Islet precursor cell (in vitro differentiated cells): ENCODE measurements at places on chromosomes 7 and 10.

- no peak for DNase-seq
Observed at GRCh38 chr7:114414156-114415063, at the start of gene FOXP2. TSS of gene FOXP2 (plus strand) at chr7:114414815. CDS start at chr7:114426512, 11,697 bp downstream.

GRCh38 chr10:6054884-6055283 lies 7.3 kb downstream of the IL2RA start:
- DNase-seq, result no peak

GRCh38 chr10:75165684-75166622 lies 44.6 kb upstream of the VDAC2 start:
- DNase-seq, result no peak

GRCh38 chr10:3955955-3956617 lies 171.1 kb upstream of the KLF6 start:
- DNase-seq, result peak; percentile 77

GRCh38 chr7:16061630-16062029 lies 359.7 kb downstream of the CRPPA start:
- DNase-seq, result no peak

GRCh38 chr10:50512214-50512595 lies 111.6 kb downstream of the SGMS1 start:
- no peak for DNase-seq

GRCh38 chr10:96507044-96507443 lies 6.7 kb downstream of the TLL2 start:
- peak; percentile 28 for DNase-seq

GRCh38 chr10:100881556-100882213 lies 31.1 kb upstream of the SLF2 start:
- DNase-seq, result no peak

DNA sequence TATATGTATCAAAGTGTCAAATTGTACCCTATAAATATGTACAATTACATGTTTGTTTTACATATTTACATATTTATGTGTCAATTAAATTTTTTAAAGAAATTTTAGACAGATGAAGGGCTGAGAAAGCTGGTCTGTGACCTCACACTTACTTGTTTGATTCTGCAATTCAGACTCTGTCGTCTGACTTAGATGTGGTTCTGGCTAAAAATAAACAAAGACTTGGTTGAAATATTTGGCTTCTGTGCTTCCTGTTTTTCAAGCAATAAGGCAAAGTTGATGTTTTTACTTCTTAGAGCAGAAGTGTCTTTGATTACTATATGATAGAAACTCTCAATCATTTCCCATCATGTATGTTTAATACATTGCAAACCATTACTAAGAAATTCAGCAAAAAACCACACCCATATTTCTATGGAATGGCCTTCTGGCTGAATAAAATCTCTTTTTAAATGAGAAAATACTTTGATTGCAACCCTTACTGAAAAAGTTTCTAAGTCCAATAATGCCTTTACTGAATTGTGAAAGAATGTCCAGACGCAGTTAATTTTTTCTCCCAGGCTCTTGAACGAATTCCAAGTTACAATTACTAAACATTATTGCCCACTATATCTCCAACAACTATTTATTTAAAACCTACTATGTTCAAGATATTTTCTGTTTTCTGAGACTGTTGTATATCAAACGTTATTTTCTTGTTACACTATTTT lies 59.5 kb upstream of the PRKG1 start:
- DNase-seq, result no peak

DNA sequence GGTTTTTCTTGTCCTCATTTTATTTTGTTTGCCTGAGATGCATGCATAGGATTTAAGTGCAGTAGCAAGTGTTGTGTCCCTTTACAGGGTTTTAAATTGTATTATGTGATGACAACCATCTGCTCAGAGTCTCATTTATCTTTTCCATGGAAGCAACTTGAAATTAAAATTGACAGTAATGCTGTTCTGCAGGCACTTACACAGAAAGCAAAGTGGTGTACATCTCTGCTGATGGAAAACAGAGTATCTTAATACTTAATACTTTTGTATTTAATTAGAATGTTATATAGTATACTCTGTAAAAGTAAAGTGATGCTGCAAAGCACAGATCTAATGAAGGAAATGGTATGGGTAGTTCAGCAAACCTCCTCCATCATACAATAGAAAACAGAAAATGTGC lies 482.9 kb downstream of the POM121L12 start:
- DNase-seq, result no peak

DNA sequence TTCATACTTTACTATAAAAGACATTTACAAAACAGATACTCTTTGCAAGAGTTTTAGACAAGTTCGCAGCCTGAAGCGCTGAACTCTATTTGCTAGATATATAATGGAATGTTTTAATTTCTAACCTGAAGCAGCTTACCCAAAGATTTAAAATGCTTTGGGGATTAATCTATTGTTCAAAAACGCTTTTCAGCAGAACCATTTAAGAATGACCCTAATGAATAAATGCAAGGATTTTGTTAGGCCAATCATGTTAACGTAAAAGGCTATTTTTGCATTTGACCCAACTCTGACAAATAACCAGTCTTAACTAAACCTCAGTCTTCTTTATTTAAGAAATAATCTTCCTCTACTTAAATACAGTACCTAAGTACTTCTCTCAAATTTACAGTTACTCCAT lies 406.7 kb upstream of the POT1 start:
- DNase-seq, result no peak

- DNase-seq, result no peak
Observed at GRCh38 chr10:94138391-94138790, 144.7 kb downstream of the PLCE1 start.

DNA sequence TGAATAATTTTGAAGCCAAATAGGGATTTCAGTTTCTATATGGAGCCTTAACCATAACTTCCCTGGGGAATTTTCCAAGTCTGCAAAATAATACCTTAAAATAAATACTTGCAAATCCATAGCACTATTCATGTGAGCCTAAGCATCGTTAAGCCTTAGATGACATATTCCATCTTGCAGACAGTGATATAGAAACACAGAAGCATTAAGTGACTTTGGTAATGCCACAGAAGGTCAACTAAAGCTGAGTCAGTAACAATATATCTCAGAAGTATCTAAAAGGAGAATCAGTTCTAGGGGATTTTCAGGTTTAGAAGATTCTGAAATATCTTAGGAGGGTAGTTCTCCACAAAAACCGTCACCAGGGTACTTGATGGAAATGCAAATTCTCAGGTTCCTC lies 163.4 kb upstream of the COL1A2 start:
- no peak for DNase-seq

GRCh38 chr10:94493463-94493862 lies 52.1 kb upstream of the HELLS start:
- DNase-seq, result no peak

- no peak for DNase-seq
Observed at GRCh38 chr10:30791197-30791611, 161.7 kb upstream of the LYZL2 start.

DNA sequence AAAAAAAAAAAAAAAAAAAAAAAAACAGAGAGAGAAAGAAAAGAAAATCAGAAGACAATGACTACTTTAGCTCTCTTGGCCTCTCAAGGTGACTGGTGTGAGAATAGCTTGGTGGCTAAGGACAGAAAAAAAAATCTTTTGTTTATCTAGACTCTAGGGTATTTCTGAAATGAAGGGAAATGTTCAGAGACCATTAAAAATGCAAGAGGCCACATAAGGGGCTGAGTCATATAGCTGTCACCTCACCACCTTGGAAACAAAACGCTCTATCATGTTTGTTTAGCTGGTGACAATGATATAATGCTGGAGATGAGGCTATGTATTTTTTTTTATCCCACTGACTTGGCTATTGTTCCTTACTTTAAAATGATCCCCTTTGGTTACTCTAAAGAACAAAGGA lies 287.0 kb upstream of the CDC14C start:
- DNase-seq, result no peak

DNA sequence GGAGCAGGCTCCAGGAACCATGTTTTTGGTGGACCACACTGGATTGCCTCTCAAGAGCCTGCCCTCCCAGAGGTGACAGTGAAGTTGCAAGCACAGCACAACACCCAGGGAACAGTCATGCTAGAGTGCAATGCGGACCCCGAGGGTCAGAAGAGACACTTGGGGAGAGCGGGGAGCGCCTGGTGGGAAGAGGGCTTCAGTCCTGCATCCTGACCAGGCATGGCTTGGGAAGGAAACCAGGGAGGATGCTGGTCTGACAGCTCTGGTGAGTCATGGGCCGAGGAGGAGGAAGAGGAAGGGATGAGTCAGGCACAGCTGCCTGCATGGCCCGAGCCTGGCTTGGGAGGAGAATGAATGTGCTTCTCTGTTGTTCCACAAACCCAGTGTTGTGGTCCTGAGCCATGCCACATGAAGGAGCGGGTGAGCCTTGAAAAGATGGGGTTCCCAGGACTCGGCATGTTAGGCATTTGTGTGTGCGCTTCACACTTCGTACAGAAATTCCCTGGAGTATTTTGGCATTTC lies 29.5 kb upstream of the ANKRD2 start:
- DNase-seq, result peak; percentile 97

GRCh38 chr7:41930538-41931262 lies 227.8 kb upstream of the INHBA start:
- DNase-seq, result no peak

GRCh38 chr10:95547791-95548435 lies 13.3 kb downstream of the SORBS1 start:
- DNase-seq, result no peak

DNA sequence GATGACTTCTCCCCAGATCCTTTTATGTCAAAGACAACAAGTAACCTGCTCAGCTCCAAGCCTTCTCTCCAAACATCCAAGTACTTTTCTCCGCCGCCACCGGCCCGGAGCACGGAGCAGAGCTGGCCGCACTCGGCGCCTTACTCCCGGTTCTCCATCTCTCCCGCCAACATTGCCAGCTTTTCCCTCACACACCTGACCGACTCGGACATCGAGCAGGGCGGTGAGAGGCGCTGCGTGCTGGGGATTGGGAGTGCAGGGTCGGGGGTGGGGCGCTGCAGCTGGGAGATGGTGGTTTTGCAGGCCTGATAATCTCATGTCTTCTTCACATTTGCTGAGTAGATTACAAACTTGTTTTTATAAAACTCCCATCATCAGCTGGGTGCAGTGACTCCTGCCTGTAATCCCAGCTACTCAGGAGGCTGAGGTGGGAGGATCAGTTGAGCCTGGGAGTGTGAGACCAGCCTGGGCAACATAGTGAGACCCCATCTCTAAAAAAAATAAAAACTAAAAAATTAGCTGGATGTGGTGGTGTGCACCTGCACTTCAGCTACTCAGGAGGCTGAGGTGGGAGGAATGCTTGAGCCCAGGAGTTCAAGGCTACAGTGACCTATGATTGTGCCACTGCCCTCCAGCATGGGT lies 7.2 kb upstream of the BHLHA15 start:
- no peak for DNase-seq

GRCh38 chr10:7763929-7764328 lies 23.9 kb downstream of the KIN start:
- no peak for DNase-seq

GRCh38 chr10:88986549-88987242 lies 3.9 kb upstream of the FAS start:
- no peak for DNase-seq

- no peak for DNase-seq
Observed at GRCh38 chr7:16399265-16399831, 22.0 kb downstream of the CRPPA start.

DNA sequence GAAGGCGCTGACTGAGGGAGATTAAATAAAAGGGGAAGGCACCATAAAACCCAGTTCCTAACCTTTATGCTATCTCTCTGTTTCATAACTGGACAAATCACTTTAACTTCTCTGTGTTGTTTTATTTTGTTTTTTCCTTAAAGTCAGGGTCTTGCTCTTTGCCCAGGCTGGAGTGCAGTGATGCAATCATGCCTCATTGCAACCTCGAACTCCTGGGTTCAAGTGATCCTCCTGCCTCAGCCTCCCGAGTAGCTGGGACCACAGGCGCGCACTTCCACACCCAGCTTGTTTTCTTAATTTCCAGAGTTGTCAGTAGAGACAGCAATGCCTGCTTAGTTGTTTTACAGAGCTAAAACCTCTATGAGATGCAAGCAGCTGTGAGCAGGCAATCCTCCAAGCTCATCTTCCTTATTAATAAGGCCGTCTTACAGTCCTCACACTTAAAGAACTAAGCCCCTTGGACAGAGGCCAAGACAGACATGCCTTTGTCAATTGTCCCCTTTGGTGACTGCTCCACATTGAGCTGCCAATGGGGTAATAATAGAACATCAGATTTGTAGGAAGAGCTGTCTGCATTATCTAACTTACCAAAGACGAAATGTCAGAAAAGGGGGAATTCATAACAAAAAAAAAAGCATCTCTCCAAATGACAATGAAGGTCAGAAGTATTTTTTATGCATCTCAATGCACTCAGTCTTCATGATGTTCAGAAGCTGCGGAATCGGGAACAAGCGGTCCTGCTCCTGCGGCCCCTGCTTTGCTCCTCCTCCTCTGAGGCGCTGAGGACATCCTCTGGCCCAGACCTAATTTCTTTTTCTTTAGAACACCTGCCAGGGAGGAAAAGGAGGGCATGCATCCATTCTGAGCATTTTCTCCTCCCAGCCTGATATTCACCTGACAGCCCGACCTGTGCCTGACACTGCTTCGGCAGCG lies 62.7 kb upstream of the RNF32 start:
- DNase-seq, result no peak

GRCh38 chr10:69498711-69499471 lies 47.6 kb downstream of the TSPAN15 start:
- DNase-seq, result peak; percentile 37

DNA sequence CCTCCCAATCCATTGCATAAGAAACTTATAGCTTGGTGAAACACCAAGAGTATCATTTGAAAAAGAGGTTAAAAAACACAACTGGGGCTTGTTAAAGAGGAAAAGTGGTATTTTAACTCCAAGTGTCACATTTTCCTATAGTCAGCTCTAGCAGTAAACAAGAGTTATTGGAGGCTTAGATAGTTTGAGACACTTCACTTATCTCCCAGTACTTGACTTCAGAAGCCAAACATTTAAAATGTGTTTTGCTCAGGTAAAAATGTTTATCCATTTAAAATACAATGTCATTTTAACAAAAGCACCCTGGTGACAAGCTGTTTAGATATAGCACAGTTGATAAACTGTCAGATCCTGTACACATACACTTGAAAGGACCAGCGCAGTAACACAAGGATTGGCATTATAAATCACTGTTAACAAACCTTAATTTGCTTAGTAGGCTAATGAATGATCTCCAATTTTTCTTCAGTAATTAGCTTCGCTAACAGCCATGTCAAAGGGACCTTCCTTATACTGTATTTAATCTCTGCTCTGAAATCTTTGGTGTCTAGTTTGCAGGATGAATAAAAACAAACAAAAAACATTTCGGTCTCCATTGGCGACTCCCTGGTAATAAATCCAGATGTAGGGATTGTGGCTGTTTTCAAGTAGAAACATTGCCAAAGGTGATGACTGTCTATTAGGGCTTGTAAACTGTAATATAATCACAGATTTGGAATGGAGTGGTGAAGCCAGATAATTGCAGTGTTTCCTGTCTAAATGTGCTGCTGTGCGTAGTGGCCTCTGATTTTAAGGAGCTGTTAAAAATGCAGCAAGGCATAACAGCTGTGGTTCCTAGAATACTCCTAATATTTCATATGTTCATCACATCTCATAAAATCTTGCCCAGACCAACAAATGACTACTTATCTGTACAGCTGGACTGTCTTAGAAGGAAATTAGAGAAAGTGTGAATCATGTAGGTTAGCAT lies 545.1 kb downstream of the AUTS2 start:
- no peak for DNase-seq

GRCh38 chr7:151806204-151806603 lies 70.7 kb downstream of the PRKAG2 start:
- no peak for DNase-seq

GRCh38 chr10:30986053-30986555 lies 45.6 kb downstream of the ZNF438 start:
- DNase-seq, result no peak
